WTC11 (cell line): ENCODE measurements at places on chromosomes 2 and 18. TPM values are rescaled to one million over a fixed set of nuclear protein-coding genes. Genes with fewer than 3 reads are reported as not detected.

Gene FBXO48
- total RNA-seq, result 1.3 to 1.5 TPM (median 1.3 TPM) in 3 replicates

Gene GRP
- total RNA-seq, result 0.22 TPM in 1 of 3 replicates, not detected in the others

Gene CRYGC
- total RNA-seq, result not detected in 3 replicates

Gene ADRA2B
- 4.7 to 6.3 TPM (median 5.8 TPM) in 3 replicates for total RNA-seq

Gene GALR1
- 0.07 to 0.11 TPM (median 0.07 TPM) in 3 replicates for total RNA-seq

Gene MARCHF4
- total RNA-seq, result 1.7 to 2.6 TPM (median 1.7 TPM) in 3 replicates

Gene INHA
- total RNA-seq, result 1.1 to 1.8 TPM (median 1.4 TPM) in 3 replicates

Gene PPP1R1C
- total RNA-seq, result 3.4 to 8.7 TPM (median 3.7 TPM) in 3 replicates

Gene FAM110C
- 6.1 to 7.7 TPM (median 7.3 TPM) in 3 replicates for total RNA-seq

Gene MERTK
- total RNA-seq, result 5.7 to 7.3 TPM (median 6.9 TPM) in 3 replicates

Gene RPL37A
- total RNA-seq, result 3,135 to 3,488 TPM (median 3,463 TPM) in 3 replicates

Gene INHBB
- 0.14 to 0.26 TPM (median 0.21 TPM) in 3 replicates for total RNA-seq

Gene IL1B
- total RNA-seq, result not detected in 3 replicates

Gene STPG4
- not detected in 3 replicates for total RNA-seq

Gene MAPRE2
- total RNA-seq, result 20.4 to 21.2 TPM (median 20.8 TPM) in 3 replicates

Gene CABYR
- 12.9 to 19.3 TPM (median 16.1 TPM) in 3 replicates for total RNA-seq
